A549 treated with CpdA at 1 μM for 4 hours (cell line): ENCODE measurements at places on chromosomes 5 and 9. TPM values are rescaled to one million over a fixed set of nuclear protein-coding genes. Genes with fewer than 3 reads are reported as not detected.

APBA1 gene
- 0.10 to 0.43 TPM (median 0.33 TPM) in 5 replicates for total RNA-seq

FRRS1L gene
- 0.22 to 0.39 TPM (median 0.25 TPM) in 5 replicates for total RNA-seq

ELP1 gene
- 20.1 to 21.9 TPM (median 20.7 TPM) in 5 replicates for total RNA-seq

SLC2A8 gene
- total RNA-seq, result 11.2 to 15.4 TPM (median 14.6 TPM) in 5 replicates

INSL4 gene
- 15.5 to 17.9 TPM (median 16.0 TPM) in 5 replicates for total RNA-seq
